ENCODE measurements at places on chromosomes 6 and 20.

DNA sequence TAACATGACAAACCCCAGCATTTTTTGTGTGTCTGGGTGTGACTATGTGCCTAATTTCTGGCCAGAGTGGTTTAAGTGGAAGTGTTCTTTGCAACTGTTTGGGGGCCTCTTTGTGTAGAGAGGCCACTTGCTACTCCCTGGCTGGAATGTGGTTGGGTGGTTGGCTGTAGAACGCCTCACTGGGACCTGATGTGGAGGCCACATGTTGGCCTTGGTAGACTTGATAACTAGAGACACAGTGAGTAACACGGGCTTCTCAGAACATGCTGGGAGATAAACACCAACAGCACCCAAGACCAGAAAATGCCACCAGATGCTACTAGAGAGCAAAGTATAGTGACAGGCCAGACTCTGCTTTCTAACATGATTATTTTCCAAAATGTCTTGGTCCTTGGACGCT lies 111.2 kb upstream of the ZFP64 start:
- no peak for DNase-seq

GRCh38 chr6:170434117-170434820 lies 118.8 kb downstream of the PSMB1 start:
- no peak for DNase-seq

- no peak for DNase-seq
These were observed 316.8 kb downstream of the TFAP2C start for GRCh38 chr20:56945901-56946300.

DNA sequence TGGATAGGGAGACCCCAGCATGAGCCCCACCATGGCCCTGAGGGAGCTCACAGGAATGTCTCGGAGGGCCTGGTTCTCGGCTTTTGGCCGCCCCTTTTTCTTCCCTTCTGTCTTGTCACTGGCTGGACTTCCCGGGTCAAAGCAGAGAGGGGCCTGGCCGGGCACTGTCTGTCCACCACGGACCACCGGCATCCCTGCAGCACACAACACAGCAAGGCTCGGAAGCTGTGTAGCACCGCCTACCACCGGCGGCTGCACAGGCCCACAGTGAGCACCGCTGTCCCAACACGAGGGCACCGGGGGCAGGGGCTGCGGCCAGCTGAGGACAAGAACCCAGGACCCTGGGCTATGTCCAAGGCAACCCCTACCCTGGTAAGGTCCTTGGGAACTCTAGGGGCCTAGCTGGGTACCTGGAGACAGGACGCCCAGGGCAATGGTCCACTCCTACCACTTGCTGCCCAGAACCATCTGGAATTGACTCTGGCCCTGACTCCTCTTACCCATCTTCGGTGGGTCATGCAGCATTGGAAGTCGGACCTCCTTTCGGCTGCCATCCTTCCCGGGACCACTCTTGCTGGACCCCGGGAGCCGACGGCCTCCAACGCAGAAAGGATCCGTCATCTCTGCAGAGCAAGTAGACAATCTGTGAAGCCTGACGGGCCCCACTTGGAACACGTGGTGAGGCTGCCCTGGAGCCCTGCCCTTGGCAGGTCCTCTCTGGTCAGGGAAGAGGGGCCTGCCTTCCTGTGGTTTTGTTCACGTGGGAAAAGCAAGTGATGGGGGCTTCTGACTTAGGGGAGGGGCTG lies 2.2 kb downstream of the ZNF512B start:
- DNase-seq: no peak

- DNase-seq: no peak
These were observed 70.6 kb downstream of the IYD start for GRCh38 chr6:150439373-150439772.

GRCh38 chr20:56925831-56926170 lies 296.7 kb downstream of the TFAP2C start:
- no peak for DNase-seq

DNA sequence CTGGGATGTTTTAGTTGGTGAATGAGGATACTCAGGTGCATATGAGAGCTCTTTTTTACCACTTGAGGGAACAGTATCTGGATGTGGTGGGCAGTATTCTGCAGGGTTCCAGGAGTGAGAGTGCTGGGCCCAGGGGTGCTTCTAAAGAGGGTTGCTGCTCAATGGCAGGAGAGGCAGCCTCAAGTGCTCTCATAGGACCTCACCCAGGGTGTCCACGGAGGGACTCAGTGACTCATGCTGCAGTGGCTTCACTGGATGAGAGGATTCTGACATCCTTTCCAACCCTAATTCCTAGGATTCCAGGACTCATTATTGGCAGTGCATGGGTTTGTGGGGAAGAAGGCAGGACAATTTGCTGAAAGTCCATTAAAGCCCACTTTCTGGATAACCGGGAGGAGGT lies 176.6 kb upstream of the FERMT1 start:
- DNase-seq: no peak

- no peak for DNase-seq
These were observed 44.1 kb downstream of the ELOVL2 start for GRCh38 chr6:10999994-11000393.

GRCh38 chr20:58868795-58869194 lies 16.3 kb downstream of the GNAS start:
- DNase-seq: no peak

DNA sequence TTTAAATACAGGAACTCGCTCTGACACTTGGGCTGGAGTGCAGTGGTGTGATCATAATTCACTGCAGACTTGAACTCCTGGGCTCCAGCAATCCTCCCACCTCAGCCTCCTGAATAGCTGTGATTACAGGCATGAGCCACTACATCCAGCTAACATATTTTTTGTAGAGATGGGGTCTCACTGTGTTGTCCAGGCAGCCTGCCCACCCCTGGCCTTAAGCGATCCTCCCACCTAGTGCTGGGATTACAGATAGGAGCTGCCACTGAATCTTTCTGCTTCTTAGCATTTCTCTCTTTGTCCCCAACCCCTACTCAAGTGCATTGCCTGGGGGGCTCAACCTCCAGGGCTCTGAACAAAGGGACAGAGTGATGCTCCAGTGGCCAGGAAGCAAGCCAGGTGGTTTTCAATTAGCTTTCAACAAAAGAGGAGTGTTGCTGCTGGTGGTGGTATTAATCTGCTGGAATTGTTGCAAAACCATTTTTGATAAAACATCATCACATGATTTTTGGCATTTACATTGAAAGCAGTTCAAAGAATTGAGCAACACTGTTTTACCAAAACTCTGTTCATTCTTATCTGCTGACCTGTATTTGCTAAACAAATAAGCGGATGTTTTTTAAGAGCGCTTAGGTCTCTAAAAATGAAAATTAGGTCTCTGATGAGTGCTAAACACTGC lies 40.4 kb upstream of the BPIFA2 start:
- DNase-seq: no peak

- no peak for DNase-seq
These were observed 326.4 kb upstream of the MARCKS start for GRCh38 chr6:113530769-113531168.

DNA sequence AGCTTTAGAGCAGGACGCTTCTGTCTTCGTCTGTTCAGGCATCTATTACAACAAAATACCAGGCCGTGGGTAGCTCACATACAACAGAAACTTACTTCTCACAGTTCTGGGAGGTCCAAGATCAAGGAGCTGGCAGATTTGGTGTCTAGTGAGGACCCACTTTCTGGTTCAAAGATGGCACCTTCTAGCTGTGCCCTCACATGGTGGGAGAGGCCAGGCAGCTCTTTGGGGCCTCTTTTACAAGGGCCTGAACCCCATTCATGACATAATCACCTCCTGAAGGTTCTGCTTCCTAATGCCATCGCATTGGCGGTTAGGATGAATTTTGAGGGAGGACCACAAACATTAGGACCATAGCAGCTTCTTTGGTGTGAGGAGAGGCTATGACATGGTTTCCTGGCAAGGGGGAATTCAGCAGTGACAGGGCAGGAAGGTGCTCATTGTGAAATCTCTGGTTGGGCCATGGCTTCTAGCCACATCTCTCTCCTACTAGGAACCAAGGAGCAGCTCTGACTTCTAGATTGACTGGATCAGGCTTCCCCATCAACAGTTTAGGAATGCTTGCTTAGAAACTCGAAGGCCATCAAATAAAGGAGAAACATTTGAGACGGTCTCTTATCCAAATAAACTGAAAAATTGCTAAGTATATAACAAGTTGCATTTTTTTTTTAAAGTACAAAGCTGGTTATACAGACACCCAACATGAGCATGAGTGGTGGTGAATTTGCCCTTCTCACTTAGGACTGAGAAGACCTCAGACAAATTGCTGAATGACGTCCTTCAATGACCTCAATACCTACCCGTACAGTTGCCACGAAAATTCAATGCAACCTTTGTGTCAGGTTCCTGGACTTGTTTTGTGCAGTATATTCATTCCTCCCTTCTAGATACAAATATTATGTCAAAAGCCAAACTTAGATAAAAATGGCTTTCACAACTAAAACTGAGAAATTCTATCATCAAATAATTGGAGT lies 140.7 kb downstream of the ZDHHC14 start:
- no peak for DNase-seq

GRCh38 chr6:167420858-167421766 lies 96.2 kb downstream of the TTLL2 start:
- peak; percentile 45 for DNase-seq

- DNase-seq: peak; percentile 24
These were observed 199.0 kb upstream of the KCNG1 start for GRCh38 chr20:51221791-51222408.

DNA sequence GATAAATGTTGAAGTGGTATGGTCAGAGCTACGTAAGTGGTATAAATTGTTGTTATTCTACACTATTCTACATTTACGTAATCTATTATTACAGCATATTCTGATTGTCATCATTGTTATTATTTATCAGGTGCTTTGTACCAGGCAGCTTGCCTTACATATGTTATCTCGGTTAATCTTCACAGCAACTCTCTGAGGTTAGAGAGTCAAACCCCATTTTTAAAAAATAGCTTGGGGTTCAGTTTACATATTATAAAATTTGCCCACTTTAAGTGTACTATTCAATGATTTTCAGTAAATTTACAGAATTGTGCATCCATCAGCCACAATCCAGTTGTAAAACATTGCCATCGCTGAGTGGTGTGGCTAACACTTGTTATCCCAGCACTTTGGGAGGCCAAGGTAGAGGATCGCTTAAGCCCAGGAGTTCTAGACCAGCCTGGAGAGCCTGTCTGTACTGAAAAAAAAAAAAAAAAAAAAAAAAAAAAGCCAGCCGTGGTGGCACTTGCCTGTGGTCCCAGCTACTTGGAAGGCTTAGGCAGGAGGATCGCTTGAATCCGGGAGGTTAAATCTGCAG lies 35.5 kb downstream of the PPP1R16B start:
- no peak for DNase-seq

- DNase-seq: no peak
These were observed 99.9 kb downstream of the CDH26 start for GRCh38 chr20:60057866-60058807.

DNA sequence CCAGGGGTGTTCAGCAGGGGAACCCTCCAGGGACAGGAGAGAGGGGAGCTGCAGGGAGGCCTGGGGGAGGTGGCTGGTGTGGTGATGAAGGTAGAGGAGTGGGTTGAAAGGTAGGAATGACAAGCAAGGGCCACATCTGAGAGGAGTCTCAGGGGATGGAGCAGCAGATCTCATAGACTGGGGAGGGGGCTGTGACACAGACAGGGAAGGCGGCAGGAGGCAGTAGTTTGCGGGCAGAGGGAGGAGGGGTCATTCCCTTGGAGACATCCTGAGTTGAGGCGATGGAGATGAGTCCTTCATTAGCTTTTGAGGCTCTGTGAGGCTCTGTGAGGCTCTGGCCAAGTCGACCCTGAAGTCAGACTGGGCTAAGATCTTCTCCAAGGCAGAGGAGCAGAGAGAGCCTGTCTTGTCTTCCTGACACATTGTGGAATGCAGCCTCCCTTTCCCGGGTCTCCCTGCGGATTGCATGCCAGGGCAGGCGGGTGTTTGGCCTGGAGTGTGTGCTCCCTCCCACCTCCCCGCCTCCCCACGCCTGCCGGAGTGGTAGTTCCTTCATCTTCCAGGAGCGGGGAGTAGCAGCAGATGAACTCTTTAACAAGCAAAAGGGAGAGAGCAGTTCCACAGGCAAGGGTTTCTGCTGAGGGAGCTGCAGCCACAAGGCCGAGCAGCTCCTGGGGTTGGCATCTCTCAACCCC lies 34.3 kb upstream of the MLN start:
- no peak for DNase-seq

DNA sequence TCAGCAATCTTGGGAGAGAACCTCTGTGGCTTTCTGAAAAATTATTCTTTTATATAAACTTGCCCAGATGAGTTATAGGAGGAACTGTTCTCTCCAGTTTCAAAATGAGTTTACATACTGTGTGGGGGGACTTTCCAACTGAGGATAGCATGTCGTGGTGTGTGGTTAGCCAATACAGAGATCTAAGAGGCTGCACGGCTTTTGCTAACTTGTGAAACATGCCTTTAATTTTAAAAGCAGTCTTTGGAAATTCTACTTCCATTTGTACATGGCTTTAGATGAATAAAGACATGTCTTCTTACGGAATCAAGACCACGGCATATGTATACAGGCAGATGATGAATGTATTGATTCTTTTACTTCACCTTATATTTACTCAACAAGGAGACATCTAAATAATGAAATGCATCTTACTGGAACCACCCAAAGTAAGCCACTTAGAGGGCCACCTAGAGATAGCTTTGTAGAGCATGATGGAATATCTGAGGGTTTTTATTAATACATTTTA lies 39.8 kb downstream of the HIVEP1 start:
- no peak for DNase-seq

DNA sequence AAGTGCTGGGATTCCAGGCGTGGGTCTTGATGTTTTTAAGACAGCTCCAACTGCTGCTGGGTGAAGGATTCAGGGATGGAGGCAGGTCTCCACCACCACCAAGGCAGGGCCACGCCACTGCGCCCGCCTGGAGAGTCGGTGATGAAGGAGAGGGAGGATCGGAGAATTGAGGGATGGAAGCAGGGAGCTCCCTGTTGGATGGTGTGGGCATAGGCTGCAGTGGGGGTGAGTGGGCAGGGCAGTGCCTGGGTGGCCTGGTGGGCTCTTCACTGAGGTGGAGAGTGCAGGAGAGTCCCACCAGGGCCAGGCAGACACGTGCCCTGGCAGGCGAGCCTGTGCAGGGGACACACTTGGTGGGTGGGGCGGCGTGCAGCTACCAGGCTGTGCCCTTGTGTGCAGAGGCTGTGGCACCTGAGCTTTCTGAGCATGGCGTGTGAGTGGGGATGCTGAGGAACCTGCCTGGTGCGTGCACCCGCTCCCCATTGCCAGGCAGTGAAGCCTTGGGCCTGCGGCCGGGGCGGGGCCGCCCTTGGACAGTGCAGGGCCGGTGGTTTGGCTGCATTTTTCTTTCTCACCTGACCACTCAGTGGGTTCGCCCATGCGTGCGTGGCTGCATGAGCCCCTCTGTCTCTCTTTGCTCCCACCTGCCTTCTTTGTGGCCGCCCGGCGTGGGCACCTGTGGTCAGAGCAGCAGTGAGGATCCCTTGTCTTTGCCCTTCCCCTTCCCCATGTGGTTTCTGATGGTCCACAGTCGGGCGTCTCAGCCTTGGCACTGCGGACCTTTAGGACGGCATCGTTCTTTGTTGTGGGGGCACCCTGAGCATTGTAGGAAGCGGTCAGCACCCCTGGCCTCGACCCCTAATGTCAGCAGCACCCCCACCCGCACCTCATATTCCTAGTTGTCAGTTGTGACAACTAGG lies 11.3 kb downstream of the RBM38 start:
- DNase-seq: no peak

GRCh38 chr20:2109425-2110210 lies 8.0 kb downstream of the STK35 start:
- DNase-seq: no peak
